ENCODE measurements at places on chromosomes 4 and X.

DNA sequence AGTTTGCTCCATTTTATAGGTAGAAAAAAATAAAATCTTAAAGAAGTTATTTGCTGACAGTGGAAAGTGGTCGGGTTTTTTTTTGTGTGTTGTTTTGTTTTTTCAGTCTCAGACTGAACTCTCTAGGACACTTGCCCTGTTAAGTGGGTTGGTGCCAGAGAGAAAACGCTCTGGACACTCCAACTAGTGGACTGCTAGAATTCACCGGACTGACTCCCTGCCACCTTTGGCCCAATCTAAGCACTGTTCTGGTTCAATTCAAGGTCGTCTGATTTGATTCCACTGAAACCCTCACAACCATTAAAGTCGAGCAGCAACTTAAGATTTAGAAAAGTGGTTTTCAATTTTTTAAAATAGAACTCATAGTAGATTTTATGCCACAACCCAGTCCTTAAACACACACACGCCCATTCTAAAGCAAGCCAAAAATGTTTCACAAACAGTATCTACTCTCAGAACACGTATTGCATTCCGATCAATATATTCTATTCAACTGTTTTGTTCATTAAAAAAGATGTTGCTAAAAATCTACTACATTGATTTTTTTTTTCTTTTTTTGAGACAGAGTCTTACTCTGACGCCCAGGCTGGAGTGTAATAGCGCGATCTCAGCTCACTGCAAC lies 27.3 kb downstream of the RWDD4 start:
- DNase-seq, result no peak

DNA sequence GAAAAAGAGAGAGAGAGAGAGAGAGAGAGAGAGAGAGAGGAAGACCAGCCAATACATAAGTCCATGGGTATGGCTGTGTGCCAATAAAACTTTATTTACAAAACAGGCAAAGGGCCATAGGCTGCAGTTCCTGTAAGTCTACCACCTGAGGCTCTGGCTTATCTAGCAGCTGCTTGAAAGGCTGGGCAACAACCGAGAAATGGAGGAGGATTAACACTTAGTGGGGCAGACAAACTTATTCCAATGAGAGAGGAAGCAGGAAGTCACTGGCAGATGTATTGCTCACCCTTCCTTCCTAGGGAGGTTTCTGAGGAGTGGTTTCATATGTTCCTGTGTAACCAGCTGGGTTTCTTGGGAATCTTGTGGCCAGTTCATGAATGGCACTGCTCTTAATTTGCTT lies 4.7 kb upstream of the GPR143 start:
- no peak for DNase-seq

GRCh38 chr4:163748449-163748848 lies 254.0 kb downstream of the TMA16 start:
- no peak for DNase-seq

- no peak for DNase-seq
These were observed 26.1 kb upstream of the PRDM8 start for GRCh38 chr4:80171251-80171650.

DNA sequence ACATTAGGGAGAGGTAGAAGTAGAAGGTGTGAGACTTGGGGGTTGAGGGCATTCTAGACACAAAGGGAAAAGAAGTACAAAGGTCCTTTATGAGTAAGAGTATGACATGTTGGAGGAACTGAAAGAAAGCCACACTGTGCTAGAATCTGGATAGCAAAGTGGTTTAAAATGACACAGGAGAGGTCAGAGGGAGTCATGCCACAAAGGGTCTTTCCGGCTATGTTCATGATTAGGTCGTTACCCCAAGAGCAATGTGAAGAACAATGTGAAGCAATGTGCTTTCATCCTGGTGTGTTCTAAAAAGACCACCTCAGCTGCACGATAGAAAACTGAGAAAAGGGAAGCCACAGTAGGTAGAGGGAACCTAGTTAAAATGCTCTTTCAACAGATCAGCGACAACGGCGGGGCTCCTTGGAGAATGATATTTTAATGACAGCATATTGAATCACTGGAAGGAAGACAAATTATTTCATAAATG lies 29.2 kb downstream of the SMIM14 start:
- DNase-seq, result no peak

DNA sequence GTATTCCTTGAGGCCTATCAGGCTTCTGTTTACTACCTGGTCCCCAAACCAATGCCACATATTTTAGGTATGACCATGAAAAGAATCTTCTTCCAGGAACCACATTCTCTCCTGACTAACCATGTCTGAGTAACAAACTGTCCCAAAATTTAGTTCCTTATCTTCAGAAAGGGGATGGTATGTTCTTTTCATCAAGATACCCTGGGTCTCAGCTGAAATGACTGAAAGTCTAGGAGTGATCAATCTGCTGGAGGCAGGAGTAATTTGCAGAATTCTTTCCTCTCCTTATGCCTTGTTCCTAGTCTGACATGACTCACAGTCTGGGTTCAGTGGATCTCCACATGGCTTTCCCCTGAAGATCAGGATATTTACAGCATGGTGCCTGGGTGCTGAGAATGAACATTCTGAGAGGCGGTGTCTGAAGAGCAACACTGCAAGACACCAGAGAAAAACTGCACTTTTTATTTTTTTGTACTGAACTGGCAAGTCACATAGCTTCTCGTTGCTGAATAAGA lies 665.5 kb downstream of the TLL1 start:
- no peak for DNase-seq

- DNase-seq, result no peak
These were observed 199.0 kb upstream of the NUDT6 start for GRCh38 chr4:123121241-123121907.

Data from head of caudate nucleus (tissue), 42 donors.